ENCODE measurements at places on chromosomes 12 and 14.

GRCh38 chr14:60396718-60397343 is 89.0 kb downstream of the C14orf39 start:
- no peak for DNase-seq

DNA sequence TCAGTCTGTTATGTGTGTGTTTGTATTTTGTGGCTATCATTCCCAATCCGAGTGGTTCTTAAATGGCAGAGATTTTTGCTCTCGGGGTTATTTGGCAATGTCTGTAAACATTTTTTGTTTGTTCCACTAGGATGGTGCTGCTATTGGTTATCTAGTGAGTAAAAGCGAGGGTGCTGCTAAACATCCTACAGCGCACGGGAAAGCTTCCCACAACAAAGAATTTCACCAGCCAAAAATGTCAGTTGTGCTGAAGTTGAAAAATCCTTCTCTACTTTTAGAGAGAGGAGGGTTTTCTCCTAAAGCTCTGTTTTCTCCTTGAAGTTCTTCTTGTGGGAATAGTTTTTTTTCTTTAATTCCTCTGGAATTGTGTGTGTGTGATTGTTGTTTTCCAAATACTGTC is 2.4 kb downstream of the EXD2 start:
- no peak for DNase-seq

- DNase-seq: no peak
Measured at GRCh38 chr14:61616524-61617185, 78.7 kb upstream of the HIF1A start.

- DNase-seq: no peak
Measured at GRCh38 chr12:31572900-31573600, 17.9 kb downstream of the DENND5B start.

DNA sequence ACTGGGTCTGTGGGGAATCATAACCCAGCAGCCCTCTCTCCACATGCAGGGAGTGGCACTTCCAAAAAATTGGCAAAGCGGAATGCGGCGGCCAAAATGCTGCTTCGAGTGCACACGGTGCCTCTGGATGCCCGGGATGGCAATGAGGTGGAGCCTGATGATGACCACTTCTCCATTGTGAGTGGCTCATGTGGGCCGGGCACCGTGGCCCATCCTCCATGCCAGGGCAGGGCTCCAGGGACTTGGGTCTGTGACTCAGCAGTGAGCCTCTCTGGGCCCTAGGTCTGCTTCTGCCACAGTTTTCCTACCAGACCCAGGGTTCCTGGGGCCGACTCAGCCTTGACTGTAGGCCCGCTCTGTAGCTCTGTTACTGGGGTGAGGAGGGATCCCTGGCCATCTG is 2.2 kb downstream of the NPFF start:
- DNase-seq: no peak

DNA sequence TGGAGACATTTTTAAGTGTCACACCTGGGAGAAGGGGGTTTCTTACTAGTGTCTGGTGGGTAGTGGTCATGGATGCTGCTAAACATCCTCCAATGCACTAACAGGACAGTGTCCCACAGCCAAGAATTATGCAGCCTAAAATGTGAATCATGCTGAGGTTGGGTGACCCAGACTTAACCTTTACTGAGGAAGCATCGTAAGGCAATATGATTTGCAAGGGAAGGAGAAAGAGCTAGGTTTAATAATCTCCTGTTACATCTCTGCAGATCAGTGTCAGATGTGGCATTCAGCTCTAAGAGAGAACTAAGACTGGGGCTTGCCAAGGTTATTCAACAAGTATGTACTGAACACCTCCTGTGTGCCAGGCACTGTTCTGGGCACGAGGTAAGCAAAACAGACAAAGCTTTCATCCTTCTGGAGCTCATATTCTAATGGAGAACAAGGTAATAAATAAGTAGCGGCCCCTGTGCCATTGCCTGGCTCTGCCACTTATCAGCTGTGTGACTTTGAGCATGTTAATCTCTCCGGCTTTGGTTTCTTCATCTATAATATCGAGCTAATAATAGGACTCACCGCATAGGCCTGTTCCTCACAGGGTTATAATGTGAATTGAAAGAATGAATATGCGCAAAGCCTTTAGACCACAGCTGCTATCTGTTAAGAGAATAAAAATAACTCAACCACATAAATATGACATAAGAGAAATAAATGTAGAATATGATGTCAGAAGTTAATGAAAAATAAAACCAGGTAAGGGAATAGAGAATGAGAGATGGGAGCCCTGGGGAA is 13.5 kb upstream of the GOLGA5 start:
- no peak for DNase-seq
